ENCODE measurements at places on chromosomes 5 and 9.
A peak's percentile ranks its signal among the peaks of the same experiment; 100 is the strongest.

DNA sequence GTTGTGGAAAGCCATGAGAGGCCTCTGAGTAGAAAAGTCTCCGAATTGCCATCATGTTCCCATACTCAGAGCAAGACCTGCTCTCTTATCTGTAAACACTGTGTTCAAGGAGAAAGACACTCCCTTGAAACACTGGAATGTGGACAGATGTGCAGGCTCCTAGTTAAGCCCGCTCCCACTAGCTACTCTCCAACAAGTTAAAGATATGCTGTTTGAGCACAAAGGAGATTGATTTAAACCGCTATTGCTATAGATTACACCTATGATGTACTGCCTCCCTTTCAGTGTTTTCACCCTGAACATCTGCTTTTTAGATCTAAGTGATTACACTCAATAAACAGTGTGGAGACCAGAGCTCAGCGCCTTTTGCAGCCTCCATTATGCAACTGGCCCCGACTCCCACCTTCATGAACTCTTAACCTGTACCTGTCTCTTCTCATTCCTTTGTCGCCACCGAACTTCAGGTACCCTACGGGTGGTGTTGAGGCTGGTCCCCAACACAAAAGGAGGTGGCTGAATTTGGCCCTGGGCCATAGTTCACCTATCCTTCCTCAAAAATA is 47.5 kb downstream of the TMEM245 start:
- DNase-seq = no peak

DNA sequence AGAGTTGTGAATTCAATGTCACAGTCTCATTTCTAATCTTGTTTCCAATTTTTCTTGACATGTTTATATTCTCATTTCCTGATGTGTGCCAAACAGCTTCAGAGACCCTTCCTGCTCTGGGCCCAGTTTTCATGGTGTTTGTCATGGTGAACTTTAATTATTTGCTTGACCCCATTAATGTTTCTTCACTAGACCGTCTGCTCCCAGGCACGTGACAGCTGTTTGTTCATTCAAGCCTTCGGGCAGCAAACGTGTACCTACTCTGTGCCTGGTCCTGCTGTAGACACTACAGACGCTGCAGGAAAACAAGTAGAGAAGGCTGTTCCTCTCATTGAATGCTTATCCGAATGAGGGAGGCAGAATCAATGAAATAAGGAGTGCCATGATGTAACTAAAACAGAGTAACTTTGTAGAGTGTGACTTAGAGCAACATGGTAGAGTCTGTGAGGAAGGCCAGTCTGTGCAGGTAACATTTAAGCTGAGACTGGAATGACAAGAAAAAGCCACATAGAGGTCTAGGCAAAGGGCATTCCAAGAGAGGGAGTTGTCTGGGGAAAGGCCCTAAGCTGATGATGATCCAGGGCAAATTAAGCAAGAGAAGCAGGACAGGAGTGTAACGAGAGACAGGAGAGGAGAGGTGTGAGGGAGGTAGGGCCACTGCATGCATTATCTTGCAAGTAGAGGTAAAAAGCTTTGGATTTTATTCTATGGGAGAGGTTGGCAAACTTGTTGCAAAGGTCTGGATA is 191.4 kb downstream of the SEMA5A start:
- no peak for DNase-seq

DNA sequence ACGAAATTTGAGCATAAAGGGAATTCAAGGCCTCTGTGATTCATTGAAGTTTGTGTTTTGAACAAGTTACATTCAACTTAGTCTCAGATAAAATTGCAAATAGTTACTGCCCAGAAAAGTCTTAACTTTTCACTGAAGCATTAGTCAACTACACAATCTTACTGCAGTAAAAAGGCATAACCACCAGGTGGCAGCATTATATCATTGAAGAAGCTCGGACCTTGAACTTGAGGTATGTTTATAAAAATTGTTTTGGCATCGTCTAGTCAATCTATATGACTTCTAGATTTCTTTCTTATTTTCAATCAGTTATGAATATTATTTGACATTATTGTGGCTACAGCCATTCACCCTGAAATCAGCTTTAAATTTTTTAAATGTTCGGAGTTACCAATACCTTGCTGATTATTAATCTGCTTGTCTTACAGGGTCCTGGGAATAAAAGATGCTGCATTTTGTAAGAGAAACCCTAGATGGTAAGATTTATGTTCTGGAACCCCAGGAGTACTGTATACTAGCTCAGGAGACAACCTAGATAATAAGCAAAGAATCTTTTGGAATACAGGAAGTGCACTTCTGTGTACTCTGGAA is 83.9 kb upstream of the GRAMD2B start:
- peak; percentile 64 for DNase-seq

DNA sequence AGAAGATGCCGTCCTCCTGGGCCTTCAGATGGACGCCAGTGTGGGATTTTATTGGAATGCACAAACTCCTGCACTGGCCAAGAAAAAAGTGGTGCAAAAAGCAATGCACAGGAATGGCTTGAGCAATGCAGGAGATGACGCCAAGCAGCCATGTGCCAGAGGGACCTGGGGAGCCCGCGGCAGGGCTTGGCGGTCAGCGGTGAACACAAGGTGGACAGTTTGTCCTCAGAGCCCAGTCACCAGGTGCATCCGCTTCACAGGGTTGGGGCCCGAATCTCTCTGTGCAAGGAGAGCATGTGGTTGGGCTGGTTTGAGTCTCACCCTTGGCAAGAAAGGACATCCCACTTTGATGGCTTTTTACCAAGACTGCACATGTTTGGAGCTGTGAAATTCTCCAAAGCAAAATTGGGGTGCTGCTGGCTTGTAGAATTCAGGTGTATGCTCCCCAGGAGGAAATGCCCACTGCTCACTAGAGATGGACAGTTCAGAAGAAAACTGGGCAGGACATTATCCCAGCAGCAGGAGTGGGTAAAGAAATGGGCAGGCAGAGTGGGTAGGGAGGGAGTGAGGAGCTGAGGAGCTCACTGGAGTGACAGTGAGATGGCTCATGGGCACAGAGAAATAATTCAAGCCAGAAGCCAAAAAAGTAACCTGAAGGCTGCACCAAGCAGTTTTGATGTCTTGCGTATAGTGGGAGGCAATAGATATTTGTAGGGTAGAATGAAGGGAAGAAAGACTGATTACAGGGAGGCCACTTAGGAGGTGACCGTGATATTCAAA is 463.9 kb downstream of the MTRR start:
- DNase-seq = no peak

DNA sequence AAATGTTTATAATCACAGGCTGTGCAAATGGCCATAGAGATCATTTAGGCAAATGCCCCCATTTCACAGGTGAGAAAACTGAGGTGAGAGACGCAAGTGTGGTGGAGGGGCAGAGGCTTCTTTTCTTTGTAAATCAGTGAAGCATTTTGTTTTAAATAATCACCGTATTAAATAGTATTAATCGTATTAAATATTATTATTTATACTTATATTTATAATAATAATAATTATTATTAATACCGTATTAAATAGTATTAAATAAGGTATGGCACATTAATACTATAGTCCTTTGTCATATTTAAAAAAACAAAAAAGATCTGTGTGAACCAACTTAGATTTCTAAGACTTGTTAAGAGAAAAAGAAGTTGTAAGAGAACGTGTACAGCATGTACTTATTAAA is 32.6 kb upstream of the SH3PXD2B start:
- DNase-seq = no peak

DNA sequence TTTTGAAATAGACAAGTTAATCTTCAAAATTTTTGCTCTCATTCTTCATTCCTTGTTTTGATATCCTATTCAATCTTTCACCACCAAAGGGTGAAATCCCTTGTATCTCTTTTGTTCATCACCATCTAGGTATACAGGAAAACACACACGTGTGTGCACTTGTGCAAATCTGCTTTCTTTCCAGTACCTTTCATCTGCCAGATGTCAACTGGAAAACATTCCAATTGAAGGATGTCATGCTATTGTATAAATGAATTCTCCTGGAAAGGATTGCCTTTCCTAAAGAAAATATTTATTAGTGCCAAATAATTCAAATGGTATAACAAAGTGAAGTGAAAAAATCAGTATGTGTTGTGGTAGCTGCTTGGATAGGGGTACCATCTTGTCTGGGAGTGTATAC is 123.7 kb downstream of the RANBP17 start:
- DNase-seq = no peak

DNA sequence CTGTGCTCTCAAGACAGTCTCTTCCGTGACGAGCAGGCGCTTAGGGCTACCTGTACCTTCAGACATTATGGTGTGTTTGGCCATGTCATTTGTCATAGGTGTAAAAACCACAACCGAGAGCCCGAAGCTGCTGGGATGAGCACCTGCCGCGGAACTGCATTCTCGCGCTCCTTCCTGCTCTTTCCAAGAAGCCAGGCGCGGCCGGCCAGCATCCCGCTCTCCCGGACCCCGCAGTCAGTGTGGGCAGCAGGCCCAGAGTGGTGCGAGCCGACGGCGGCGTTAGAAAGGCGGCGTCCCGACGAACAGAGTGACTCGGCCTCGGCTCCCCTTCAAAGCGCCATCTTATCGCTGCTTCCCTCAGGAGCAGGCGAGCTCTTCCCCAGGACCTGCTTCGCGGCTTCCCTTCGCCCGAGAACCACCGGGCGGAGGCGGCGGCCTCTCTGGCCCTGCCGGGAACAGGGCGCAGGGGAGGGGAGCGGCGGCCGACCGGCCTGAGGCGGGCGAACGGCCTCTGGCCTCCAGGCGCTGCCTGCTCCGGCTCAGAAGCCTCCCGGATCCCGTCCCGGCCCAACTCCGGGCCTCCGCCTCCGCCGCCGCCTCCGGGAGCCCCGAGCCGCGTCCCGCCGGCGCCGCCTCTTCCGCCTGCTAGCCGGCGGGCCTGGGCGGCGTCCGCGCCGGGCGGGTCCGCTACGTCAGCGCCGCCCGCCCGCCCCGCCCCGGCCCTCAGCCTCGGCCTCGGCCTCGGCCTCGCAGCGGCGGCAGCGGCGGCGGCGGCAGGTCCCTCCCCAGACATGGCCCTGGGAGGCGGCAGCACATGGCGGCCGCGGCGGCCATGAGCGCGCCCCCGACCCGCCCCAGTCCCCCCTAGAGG is at the start of gene FAM120A:
Gene FAM120A, plus strand, starts transcription at position 741 of the 871 bp plus-strand sequence. CDS start 231 bp downstream, outside the sequence.
- DNase-seq = peak; percentile 57

DNA sequence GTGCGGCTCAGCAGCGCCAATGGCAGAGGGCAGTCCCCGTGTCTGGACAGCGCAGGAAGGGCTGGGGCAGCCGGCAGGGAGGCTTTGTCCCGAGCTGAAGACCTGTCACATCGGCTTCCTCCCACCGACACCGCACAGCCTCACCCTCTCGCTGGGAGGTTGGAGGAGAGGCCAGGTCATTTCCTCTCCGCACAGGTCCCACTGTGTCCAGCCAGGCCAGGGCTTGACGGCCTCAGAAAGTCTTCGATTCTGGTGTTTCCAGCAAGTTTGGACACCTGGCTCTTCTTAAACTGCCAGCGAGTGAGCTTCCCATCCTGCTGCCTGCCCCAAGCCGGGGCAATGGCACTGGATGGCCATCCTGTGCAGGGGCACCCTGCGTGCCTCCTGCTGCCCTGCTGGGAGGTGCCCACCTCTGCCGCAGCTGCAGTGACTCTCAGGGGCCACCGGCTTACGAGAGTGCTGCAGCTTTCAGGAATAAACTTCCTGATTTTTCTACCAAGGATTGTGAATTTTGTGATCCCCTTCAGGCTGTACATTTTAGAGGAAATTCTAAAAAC is 33.9 kb downstream of the AHRR start:
- no peak for DNase-seq

DNA sequence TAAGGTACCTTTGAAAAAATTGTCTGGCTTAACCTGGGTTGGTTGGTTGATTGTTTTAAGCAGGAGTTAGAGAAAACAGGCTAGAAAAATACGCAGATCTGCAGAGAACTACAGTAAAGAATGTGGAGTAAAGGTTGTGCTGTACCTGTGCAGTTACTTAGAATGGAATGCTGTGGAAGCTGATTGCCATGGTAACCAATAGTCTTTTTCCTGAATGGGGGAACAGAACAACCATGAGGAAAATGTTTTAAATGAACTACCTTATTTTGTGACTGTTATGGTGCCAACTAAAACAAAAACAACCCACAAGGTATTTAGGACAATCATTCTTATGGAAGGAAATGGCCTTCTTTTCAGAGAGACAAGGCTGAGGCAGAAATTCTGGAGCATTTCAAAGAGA is 4.8 kb upstream of the HOMER1 start:
- no peak for DNase-seq

- peak; percentile 13 for DNase-seq
These were observed 161.5 kb downstream of the ARL15 start for GRCh38 chr5:54148858-54149257.

- DNase-seq = no peak
These were observed 669.0 kb downstream of the ACTL7B start for GRCh38 chr9:108186642-108187395.

DNA sequence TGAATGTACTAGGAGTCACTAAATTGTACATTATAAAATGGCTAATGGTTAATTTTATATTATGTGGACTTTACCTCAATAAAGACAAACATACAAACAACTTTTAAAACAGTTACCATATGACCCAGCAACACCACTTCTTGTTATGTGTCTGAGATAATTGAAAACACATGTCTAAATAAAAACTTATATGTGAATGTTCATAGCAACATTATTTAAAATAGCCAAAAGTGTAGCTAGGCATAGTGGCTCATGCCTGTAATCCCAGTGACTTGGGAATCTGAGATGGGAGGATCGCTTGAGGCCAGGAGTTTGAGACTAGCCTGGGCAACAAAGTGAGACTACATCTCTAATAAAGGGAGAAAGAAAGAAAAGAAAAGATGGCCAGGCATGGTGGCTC is 22.9 kb downstream of the SLC35A4 start:
- no peak for DNase-seq

DNA sequence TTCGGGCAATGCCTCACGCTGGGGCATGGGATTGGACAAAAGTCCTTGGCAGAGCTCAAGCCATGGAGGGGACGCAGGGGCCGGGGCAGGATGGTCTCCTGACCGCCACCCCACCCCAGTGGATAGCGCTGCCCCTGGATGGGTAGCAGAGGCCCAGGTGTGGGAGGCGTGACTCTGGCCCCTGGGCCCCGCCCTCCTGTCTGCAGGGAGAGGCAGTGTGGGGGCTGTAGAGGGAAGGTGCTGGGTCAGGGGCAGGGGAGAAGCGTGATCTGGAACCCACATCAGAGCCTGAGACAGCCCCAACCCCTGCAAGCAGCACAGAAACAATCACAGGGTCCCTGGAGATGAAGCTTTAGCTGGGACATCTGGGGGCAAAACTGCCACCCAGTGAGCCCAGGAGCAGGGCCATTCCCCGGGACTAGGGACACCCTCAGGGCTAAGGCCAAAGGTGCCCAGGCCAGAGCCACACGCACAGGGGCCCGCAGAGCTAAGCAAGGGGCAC is 36.2 kb downstream of the NACC2 start:
- no peak for DNase-seq

GRCh38 chr9:122085260-122085659 is 7.8 kb downstream of the TTLL11 start:
- no peak for DNase-seq

GRCh38 chr9:119609277-119609971 is 240.2 kb upstream of the BRINP1 start:
- DNase-seq = no peak
